ENCODE measurements at places on chromosomes 1 and 21.

- DNase-seq = no peak
These were observed 53.8 kb upstream of the ZSWIM5 start for GRCh38 chr1:45260244-45260643.

GRCh38 chr1:180192172-180192571 is 37.5 kb downstream of the QSOX1 start:
- DNase-seq = no peak

DNA sequence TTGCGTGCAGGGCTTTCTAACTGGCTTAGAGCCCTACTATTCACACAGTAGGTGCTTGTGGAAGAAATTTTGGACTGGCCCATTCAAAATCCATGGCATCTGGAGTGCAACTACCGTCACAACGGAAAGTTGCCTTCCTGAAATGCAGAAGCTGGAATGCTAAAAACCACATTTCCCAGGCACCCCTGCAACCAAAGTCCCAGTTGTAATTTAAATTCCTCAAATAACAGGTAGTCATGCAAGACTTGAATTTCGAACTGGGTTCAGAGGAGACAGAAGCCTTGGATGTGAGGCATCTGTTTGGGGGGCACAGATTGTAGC is 186.7 kb downstream of the TOMM20 start:
- no peak for DNase-seq

DNA sequence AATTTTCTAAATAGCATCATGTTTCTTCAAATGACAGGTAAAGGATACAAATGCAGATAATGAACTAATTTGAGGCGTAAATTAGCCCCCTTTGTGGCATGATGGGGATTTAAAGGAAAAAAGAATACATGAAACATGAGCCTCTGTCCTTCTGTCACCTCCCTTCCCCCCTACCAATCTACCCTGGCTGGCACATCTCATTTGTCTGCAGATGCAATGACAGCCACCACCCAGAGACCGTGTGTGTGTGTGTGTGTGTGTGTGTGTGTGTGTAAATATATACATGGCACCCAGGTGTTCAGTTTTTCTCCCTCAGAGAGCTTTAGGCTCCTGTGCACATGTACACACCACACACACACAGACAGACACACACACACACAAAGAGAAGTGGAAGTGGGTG is 451.1 kb downstream of the RWDD3 start:
- DNase-seq = no peak

GRCh38 chr21:23718446-23719285 is 1888.6 kb downstream of the MRPL39 start:
- no peak for DNase-seq

GRCh38 chr1:18101508-18101907 is 6.1 kb upstream of the IGSF21 start:
- no peak for DNase-seq

GRCh38 chr1:18581420-18581880 is 49.2 kb upstream of the PAX7 start:
- DNase-seq = peak; percentile 53

DNA sequence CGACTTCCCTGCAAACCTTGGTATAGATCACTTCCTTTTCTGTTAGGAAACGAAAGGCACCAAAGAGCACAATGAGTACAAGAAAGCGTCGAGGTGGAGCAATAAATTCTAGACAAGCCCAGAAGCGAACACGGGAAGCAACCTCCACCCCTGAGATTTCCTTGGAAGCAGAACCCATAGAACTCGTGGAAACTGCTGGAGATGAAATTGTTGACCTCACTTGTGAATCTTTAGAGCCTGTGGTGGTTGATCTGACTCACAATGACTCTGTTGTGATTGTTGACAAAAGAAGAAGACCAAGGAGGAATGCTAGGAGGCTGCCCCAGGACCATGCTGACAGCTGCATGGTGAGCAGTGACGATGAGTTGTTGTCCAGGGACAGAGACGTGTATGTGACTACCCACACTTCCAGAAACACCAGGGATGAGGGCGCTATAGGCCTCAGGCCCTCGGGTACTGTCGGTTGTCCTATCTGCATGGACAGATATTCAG is 18.5 kb downstream of the FAM89A start:
- DNase-seq = no peak

DNA sequence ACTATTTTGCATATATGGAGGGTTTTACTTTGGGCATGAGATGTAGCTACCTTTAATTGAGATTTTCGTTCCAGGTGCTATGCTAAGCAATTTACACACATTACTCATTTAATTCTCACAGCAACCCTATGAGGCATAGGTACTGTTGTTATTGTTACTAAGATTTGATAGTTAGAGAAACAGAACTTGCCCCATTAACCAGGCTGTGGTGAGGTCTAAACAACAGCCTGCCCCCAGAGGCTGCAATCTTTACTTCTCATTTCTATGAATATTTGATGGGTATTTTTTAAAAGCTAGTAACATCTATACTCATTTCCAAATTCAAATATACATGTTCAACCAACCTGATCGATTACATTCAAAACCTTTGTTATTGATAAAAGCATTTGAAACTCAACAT is 155.6 kb downstream of the GALNT2 start:
- DNase-seq = no peak

- DNase-seq = peak; percentile 74
These were observed 18.0 kb upstream of the ID3 start for GRCh38 chr1:23577056-23578004.

- DNase-seq = no peak
These were observed 9.9 kb downstream of the TTC3 start for GRCh38 chr21:37082856-37083528.

- no peak for DNase-seq
These were observed 99.4 kb upstream of the OLFM3 start for GRCh38 chr1:102096162-102096561.

DNA sequence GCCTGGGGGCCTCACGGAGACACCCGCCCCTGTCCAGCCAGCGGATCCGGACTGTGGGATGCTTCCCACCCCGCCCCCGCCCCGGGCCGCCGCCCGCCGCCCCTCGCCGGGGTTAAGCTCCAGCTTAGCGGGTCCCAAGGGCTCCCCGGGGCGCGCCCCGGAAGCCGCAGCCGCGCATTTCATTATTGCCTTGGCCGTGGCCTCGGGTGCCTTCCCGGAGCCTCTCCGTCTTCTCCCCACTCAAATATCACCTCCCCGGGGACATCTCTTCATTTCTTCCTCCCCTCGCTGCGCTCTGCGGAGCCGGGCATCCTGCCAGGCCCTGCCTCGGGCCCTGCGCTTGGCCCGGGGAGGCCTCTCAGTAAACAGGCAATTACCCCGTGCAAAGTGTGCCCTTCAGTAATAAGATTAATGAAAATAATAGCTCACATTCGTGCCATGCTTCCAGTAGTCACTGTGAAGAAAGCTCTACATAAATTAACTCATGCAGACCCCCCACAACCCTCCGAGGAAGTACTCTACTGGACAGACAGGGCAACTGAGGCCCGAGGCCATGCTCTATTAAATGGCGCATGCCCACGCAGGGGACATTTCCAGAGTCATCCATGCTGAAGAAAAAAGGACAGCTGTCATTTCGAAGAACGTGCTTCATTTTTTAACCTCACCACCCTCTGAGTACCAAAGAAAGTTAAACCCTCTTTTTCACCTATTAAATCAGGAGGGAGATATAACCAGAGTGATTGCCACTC is 49.9 kb upstream of the LAPTM5 start:
- DNase-seq = no peak

DNA sequence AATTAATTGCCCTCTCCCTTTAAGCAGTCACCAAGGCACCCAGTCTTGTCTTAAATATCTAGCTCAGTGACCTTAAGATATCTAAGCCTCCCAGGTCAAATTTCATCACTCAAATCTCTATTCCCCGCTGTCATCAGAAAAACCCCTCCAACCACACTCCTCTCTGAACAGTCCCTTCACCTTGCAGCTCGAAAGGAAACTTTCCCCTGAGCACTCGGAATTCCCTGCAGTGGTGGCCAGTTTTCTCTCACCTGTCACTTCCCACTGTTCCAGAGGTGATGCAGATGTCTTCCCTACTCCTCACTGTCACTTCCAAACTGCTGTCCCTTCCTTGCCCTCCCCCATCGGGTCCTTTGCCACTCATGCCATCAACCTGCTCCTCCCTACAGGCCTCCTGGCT is 15.3 kb upstream of the SSX2IP start:
- no peak for DNase-seq

DNA sequence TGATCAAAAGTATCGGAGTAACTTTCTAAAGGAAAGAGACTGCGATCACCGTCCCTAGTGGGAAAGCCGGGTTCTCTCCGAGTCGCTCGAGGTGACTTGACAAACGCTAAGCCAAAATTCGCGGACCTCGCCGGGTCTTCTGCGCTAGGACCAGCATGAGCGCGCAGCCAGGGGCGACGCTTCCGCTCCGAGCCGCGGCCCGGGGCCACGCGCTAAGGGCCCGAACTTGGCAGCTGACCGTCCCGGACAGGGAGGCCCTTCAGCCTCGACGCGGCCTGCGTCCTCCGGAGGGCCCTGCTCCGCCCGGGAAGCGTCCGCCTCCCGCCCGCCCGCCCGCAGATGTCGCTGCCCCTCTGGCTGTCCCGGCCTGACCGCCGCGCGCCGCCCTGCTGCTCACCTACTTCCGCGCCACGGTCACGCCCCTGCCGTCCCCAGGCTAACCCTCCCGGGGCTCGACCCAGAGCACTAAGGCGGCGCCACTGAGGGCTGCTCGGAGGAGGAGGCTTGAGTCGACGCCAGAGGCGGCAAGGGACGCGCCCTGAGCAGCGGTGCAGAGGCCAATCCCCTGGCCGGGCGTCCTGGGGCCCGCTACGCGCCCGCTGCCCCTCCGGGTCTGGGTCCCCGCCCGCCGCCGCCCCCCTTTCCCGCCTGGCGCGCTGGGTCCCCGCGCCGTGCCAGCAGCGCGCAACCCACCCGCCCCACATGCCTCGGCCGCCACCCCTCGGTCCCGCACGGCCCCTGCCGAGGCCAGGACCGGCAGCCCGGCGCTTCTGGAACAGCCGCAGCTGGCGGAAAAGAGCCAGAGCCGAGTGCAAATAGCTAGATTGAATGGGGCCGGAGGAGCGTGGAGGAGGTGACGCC is 896 bp upstream of the DUSP10 start:
- peak; percentile 85 for DNase-seq

DNA sequence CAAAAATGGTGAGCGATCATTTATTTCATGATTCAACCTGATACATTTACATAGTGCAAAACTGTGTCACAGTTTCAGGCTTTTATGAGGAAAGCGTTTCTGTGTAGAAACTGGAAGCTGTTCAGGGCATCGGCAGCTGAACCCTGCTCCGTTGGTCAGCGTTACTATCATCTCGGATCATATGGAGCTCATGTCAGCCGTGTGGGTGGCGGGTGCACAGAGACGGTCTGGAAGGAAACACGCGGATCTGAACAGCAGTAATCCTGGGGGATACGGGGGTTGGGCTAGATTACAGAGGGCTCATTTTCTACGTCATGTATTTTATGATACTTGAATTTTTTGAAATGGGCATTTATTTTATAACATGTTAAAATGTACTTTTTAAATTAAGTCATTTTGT is 15.1 kb downstream of the C1orf174 start:
- DNase-seq = no peak

GRCh38 chr1:40610156-40610555 is 55.3 kb downstream of the RIMS3 start:
- DNase-seq = no peak

- DNase-seq = no peak
These were observed 14.2 kb downstream of the VPS13D start for GRCh38 chr1:12244078-12244477.

DNA sequence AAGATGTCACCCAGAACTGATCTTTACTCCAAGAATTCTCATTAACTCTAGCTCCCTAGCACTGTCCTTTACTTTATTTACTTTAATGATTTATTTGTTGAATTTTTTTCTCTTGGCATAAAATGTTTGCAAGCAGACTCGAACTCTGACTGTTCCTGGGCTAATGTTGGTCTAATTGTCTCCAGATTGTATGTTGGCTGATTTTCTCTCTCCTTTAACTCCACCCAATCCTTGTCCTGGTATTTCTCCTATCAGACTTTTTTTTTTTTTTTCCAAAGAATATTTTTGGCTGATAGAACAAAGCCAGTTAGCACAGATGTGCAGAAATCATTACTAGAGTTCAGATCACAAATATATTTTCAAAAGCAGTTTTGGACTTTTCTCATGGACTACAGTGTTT is 82.6 kb downstream of the ATF6 start:
- no peak for DNase-seq

- DNase-seq = no peak
These were observed 116.0 kb upstream of the KCNJ6 start for GRCh38 chr21:38032082-38032801.

GRCh38 chr1:204453141-204453772 is 41.3 kb downstream of the PIK3C2B start:
- peak; percentile 69 for DNase-seq

DNA sequence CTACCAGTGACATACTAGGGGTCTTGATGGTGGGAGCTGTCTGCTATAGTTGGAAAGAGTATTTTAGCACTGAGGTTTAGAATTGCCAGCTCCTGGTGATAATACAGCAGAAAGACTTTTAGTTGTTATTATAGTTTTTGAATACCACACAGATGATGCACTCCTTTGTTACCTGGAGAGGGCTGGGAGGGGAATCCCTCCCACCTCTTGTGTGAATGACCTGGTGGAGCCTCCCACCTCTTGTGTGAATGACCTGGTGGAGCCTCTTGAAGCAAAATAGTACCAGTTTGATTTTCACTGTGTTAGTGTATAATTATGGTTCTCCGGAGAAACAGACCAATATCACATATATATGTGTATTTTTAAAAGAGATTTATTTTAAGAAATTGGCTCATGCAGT is 3.3 kb downstream of the DISP1 start:
- no peak for DNase-seq

- peak; percentile 54 for DNase-seq
These were observed at the start of gene SH2D5 for GRCh38 chr1:20732588-20733359. Gene SH2D5 (minus strand): TSS chr1:20732703. CDS start chr1:20728044, 4,659 bp downstream.

DNA sequence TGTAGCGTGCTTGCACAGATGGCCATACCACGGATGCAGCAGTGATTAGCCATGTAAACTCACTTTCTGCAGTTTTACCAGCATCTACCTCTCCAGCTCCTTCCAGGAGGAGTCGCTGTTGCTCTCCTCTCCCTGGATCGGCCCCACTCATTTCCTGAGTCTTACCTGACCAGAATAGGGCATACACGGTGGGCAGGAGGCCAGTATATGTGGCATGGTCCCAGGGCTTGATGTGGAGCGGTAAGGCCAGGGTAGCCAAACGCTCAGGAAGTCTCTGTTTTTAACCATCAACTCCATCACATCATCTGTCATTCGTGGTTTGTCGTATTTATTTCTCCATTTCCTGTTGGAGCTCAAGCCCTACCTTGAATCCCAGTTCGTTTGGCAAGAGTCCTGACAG is 163.4 kb upstream of the USP24 start:
- DNase-seq = no peak

- DNase-seq = peak; percentile 54
These were observed 11.5 kb upstream of the COL16A1 start for GRCh38 chr1:31715087-31715872.

DNA sequence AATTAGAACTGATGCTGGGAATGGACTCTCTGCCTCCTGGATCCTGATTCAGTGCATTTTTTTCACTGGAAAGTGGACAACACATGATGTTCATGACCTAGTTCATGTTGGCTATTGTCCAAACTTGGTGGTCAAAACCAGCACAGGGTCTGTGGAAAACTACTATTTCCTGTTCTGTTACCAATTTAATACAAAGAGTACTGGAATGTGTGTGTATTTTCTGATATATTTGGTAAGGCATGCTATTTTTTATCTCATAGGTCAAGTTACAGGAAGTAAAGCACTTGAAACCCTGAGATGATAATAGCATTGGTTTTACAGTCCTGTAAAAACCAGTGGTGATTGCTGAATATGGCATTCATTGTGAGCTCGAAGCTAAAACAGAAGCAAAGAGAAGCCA is 89.9 kb downstream of the SGIP1 start:
- DNase-seq = no peak

- DNase-seq = no peak
These were observed 12.1 kb downstream of the NDUFV3 start for GRCh38 chr21:42905195-42905594.

GRCh38 chr1:204342310-204342709 is 17.4 kb downstream of the PLEKHA6 start:
- DNase-seq = no peak
